ENCODE measurements at places on chromosomes 2 and 18.

- DNase-seq = no peak
Observed at GRCh38 chr2:57936216-57936615, 110.4 kb upstream of the VRK2 start.

DNA sequence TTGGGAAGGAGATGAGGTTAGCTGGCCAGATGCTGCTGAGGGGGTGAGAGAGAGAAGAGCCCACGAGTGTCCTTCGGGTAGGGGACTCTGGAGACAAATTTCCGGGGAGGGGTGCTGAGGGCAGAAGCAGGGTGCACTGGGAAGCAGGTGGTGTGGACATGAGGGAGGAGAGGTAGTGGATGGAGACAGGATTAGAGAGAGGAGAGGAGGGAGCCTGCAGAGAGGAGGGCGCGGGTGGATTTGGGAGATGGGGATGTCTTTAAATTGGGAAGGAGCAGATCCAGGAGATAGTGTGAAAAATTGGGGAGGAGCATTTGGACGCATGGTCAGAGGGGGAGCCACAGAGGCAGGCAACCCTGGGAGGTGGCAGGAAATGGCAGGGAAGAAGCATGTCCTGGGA is 154.7 kb downstream of the DYSF start:
- DNase-seq = no peak

GRCh38 chr2:2717406-2717805 is 386.3 kb upstream of the MYT1L start:
- DNase-seq = no peak

DNA sequence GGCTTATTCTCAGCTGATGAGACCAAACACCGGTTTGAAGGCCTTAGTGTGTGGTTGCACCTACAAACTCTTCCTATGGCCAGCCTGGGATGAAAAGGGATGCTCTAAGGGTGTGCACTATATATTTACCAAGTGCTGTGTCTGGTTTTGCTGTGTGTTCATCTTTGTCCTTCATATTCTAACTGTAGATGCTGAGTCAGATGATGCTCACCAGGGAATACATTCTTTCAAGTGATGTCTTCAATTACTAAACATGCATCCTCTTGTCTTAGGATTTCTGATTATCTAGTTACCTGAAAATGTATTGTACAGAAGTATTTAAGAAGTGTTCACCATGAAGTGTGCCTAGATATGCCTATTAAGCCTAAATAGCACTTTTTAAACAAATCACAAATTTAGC is 1111.6 kb upstream of the ZEB2 start:
- DNase-seq = no peak

- DNase-seq = peak; percentile 73
Observed at GRCh38 chr18:10928772-10929373, 220.5 kb downstream of the PIEZO2 start.

- no peak for DNase-seq
Observed at GRCh38 chr2:61109291-61109690, 43.6 kb downstream of the SANBR start.

DNA sequence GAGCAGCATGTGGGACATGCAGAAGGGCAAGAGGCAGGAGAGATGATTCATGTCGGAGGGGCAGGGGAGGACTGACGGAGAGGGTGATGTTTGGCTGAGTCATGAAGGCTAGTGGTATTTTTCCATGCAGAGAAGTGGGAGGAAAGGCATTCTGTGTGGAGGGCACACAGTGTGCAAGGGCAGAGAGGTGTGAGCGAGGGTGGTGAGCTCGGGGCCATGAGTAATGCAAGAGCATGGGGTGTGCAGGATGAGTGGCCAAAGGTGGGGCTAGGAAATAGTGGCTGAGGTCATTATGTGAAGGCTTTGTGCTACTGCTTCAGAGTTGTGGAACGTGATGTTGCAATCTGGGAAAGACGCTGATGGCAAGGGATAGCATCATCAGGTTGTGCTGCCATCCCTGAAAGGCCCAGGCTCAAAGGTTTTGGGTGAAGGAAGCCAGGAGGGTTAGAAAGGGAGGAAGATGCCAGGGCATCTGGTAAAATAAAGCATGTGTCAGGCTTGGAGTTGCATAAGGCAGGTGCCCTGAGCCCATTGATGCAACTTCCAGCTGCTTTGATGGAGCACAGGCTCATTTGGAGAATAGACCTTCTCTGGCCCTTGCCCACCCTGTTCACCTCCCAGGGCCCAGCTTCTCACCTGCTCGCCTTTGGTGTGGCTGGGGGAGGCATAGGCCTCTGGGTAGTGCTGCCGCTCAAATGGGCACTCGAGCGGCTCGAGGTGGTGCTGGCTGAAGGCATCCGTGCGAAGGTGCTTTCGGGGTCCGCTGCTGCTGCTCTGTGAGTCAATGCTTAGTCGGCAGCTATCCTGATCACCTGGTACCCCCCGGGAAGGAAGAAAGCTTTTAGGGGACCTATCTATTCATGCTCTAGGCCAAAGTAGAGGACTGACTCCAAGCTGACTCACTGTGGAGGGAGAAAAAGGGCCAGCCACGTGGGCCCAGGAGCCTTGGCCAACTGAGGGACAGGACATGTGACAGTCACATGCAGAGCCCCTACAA is 37.5 kb downstream of the PAX8 start:
- peak; percentile 99 for DNase-seq

DNA sequence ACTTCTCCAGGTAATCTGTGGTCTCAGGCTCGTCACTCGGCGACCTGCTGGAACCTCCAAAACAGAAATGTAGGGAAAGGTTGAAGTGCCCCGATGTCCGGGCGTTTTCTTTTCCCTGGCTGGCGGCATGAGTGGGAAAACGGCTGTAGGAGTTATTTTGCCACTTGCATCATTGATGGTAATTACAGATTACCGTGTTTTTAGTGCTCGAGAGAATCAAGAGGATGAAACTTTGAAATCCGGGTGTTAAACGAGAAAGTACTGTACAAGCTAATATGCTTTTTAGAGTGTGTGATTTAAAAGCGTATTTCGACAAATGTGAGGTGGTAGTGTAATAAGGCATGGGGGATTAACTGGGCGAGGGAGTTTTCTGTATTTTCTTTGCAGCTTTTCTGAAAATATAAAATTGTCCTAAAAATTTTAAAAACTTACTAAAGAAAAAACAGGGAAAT is 819 bp downstream of the GRHL1 start:
- DNase-seq = no peak

- no peak for DNase-seq
Observed at GRCh38 chr2:236546561-236547002, 23.0 kb upstream of the ACKR3 start.

GRCh38 chr2:232103140-232103737 is 141.7 kb downstream of the DIS3L2 start:
- no peak for DNase-seq

DNA sequence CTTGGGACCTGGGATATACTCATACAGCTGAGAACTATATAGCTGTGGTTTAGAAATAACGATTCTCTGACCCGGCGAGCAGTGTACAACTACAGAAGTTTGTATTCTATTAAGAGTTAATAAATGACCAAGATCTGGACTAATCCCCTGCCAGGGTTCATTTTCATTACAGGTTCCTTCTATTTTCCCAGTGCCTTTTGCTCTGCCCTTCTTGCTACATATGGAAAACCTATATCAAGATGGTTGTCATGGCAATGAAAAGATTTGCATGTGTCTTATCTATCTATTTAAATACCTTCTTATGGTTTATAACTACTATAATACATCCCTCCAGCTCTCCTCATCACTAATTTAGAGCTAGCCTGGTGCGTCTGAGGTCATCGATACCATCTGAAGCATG is 965.2 kb downstream of the BCL11A start:
- no peak for DNase-seq

DNA sequence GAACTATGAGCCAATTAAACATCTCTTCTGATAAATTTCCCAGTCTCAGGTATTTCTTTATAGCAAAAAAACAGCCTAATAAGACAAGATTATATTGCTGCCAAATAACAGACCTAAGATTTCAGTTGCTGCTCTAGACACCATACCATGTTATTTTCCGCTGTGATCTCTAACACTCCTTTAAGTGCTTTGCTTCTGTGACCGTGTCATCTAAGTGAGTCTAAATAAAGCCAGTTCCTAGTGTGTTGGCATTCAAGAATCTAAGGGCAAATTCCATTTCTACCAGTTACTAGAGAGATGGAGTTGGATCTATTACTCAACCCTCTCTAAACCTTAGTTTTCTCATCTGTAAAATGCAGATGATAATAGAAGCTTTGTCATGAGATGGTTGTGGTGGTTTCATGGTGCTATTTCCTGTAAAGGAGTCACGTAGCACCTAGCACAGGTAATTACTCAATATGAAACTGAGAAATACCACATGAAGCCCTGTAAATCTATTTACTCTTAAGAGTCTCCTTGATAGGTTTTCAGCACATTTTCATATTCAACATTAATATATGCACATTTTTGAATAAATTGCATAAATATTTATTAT is 40.5 kb downstream of the SPHKAP start:
- no peak for DNase-seq

DNA sequence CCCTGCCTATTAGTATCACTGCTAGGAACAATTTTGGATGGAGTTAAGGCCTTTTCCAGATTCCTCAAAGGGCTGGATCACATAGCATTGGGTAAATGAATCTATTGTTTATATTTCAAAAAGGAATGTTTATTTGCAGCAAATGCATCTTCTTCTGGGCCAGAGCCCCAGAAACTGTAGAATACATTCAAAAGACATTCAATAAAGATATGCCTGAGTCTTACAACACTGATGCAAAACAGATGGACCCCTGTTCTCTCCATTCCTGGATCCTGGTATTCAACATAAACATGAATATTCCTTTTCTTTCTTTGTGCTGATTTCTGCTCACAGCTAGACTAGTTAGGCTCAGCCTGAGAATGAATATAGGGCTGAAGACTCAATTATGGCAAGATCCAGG is 227.2 kb upstream of the KLHL29 start:
- DNase-seq = no peak
